ENCODE measurements at places on chromosomes 1 and 21. TPM values are rescaled to one million over a fixed set of nuclear protein-coding genes. Genes with fewer than 3 reads are reported as not detected.

The MAP1LC3C gene
- 10.2 TPM for polyA plus RNA-seq

The PTPRU gene
- polyA plus RNA-seq = 14.5 TPM

- DNase-seq = no peak
Measured at GRCh38 chr1:83900524-83900923, 98.4 kb downstream of the TTLL7 start.

- no peak for DNase-seq
Measured at GRCh38 chr1:107842241-107842640, 122.7 kb downstream of the VAV3 start.

GRCh38 chr1:182279302-182279701 is 112.3 kb downstream of the GLUL start:
- no peak for DNase-seq

- DNase-seq = no peak
Measured at GRCh38 chr1:219876798-219877209, 51.6 kb downstream of the SLC30A10 start.

The CENPL gene
- polyA plus RNA-seq = 10.3 TPM

DNA sequence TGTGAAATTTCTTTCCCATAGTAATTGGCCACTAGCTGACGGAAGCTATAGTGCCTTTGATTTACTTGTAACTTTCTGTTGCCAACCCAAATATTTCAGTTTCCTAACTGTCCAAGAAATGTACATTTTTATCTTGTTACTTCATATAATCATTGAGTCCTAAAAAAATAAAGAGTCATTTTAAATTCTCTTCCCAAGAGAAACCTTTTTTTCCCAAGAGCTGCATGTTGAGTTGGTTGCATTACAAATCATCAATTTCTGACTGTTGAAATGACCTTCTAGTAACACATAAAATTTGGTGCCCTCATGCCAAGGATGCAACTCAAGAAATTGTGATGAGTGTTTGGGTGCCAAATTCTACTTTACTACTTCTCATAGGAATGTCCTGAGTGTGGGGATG is 61.0 kb downstream of the HMCN1 start:
- DNase-seq = no peak

DNA sequence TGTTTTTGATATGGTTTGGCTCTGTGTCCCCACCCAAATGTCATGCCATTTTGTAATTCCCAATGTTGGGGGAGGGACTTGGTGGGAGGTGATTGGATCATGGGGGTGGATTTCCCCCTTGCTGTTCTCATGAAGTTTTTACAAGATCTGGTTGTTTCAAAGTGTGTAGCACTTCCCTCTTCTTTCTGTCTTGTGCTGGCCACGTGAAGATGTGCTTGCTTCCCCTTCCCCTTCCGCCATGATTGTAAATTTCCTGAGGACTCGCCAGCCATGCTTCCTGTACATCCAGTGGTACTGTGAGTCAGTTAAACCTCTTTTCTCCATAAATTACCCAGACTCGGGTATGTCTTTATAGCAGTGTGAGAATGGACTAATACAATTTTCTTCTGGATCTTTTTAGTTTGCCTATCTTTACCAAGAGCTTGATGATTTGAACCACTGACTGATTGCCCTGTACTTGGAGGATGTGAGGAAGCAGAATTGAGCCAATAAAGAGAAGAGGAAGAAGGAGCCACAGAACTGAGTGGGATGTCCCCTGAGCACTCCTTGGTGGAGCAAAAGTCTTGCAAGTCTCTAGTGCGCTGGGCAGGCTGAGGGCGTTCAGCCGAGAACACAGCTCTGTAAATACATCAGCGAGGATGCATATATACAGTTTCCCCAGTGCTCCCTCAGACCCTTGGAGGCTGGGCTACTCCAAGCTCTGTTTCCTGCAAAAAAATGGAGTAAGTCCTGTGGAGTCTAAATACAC is 102.6 kb downstream of the CYYR1 start:
- peak; percentile 13 for DNase-seq

DNA sequence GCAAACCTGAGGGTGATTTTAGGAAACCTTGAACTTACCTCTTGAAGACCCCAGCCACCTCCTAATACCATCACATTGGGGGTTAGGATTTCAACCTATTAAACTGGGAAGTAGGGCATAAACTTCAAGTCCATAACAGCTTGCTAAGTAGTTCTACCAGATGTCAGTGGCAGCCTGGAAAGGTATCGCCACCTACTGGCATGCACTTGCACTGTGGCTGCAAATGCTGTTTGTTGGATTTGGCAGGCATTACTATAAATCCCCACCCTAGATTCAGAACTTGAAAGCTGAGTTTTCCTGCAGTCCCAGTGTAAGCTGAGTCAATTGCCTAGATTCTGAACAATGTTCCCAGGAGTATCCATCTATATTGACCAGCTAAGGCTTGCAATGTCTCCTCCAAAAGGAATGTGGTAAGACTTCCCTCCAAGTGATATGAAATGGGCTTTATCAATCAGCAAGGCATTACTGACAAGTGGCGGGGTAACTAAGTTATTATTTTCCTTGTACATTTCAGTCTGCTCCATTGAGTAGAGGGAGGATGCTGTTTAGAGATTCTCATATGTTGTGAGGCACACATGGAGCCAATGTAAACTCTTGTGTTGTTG is 474.5 kb downstream of the PTPRC start:
- peak; percentile 25 for DNase-seq

- DNase-seq = no peak
Measured at GRCh38 chr21:42544544-42544943, 30.9 kb downstream of the SLC37A1 start.

The RAB42 gene
- 9.3 TPM for polyA plus RNA-seq

The CCDC24 gene
- polyA plus RNA-seq = 0.80 TPM

The FHL3 gene
- polyA plus RNA-seq = 169 TPM

GRCh38 chr1:167909691-167910180 is 4.2 kb downstream of the ADCY10 start:
- DNase-seq = no peak

DNA sequence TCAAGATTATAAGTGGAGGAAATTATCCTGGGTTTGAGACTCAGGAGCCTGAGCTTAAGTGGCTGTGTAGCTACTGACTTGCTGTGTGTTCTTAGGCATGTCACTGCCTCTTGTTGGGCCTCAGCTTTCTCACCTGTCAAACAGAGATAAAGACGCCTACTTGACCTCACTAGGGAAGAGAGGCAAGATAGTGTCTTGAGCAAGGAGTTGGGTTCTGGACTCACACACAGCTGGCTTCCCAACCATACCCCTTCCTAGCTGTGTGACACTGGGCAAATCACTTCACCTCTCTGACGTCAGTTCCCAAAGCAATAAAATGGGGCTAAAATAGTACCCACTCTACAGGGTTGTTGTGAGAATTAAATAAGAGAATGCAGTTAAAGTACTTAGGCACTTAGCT is 11.6 kb upstream of the EPB41 start:
- DNase-seq = no peak

Measured in muscle of leg (tissue), 16 donors.